ENCODE measurements at places on chromosomes 2 and 18.

- DNase-seq, result peak; percentile 10
Observed at GRCh38 chr18:48023334-48024008, 93.0 kb upstream of the SMAD2 start.

GRCh38 chr2:101310834-101311695 lies 2.6 kb upstream of the RNF149 start:
- no peak for DNase-seq

DNA sequence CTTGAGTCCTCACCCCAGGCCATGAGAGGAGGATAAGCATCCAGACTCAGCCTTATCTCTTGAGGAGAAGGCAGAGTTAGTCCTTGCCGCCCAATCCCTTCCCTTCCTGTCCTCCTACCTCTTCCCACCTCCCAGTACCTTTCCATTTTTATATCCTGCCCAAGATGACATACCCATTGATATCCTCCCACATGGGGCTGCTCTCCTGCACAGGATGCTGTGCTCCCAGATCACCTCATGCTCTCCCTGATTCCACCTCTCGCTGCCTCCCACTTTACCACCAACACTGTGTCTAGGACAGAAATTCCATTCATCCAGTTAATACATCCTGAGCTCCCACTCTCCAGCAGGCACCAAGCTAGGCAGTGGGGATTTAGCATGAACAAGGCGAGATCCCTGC lies 182.4 kb downstream of the GFPT1 start:
- DNase-seq, result no peak

- DNase-seq, result no peak
Observed at GRCh38 chr2:201167546-201167945, 15.4 kb upstream of the CASP10 start.

DNA sequence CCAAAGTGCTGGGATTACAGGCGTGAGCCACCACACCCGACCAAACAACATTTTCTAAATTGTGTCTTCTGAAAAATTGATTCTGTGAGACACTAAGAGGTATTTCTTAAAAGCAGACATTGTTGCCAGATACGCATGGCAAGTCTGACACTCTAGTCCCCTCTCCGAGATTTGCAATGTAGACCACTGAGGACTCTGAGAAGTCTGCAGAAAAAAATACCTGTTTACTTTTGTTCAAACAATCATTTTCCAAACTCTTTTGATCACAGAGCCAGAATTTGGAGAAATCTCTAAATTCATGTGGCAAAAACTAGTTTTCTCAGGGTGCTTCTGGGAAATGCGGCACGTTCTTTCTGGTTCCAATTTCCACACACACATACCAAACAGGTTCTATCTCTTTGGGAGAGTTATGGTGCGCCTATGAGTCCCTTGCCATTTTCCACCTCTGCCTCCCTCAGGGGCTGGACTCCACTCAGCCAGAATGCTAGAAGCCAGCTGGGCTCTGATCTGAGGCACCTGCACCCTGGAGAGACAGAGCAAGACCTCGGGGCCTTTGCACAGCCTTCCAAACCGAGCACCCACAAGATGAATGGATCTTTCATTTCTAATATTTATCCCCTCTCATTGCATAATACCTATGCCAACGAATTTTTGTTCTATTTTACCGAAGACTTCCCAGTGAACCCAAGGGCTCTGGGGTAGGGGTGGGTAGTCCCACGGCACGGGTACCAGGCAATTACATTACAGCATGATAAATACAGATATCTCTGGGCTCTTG lies 152.7 kb downstream of the MYCN start:
- DNase-seq, result no peak

DNA sequence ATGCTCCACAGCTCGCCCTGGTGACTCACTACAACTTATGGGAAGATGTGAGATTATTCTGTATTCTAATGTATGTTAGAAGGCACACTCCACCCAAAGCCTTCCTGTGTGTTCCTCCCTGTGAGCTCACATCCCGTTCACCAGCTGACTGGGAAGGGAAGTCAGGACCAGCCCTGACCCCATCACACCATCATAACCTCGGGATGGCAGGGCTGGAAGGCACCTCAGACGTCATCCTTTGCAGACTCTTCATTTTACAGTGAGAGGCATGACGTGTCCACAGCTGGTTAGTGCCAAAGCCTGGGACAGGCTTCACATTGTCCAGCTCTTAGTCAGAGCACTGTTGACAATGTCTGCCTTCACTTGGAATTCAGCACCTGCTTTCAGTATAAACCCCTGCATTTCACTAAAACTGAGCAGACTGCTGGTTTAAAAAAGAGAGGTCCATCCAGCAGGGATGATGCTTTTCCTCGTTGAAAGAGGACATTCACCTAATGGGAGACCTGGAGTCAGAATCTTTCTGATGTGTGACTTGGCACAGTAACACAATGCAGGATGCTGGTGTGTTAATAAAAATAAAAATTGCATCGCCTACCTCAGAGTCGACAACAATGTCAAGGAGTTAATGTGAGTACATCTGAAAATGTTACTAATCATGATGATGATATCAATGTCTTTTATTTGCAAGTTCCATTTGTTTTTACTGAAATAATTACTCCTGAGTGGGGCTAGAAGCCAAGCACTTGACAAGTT lies 418.0 kb upstream of the TNP1 start:
- peak; percentile 27 for DNase-seq

DNA sequence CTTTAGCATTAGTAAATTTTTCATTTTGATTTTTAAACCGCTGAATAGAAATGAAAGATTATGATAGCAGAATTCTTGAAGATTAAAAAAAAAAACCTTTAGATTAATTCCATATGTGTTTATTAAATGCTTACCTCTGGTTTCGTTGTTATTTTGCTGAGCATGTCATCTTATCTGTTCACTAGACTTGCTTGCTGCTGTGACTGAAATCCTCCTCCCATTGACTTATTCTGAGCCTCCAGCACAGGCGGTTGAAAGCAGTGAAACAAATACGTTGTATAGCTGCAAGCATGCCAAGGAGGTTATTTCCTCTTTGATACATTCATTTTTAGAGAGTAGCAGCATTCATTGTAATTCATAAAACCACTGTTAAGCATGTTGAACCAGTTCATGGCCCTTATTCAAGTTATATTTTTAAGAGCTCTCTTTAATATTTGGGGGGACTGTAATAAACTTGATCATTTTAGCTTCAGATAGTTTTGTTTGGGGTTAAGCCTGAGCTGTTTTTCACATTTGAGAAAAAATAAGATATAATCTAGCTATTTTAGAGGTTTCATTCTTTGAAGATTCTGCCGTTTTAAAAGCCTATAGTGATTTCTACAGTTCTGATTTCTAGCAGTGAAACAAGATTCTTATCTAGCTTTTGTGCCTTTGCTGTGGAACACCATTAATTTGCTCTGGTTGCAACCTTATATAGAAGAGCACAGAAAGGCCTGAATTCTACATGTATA lies at the start of gene HTR2B:
Gene HTR2B (minus strand): TSS at position 205 of the 731 bp plus-strand sequence. CDS start 1,278 bp downstream, outside the sequence.
- no peak for DNase-seq

- DNase-seq, result no peak
Observed at GRCh38 chr2:36965206-36965605, 1.1 kb downstream of the STRN start.

GRCh38 chr2:191443446-191443845 lies 198.2 kb downstream of the MYO1B start:
- DNase-seq, result no peak

- DNase-seq, result no peak
Observed at GRCh38 chr2:189221811-189222467, 42.4 kb upstream of the COL5A2 start.

GRCh38 chr2:192148241-192148619 lies 46.5 kb downstream of the TMEFF2 start:
- DNase-seq, result no peak
